ENCODE measurements at places on chromosomes 6 and 20. TPM values are rescaled to one million over a fixed set of nuclear protein-coding genes. Genes with fewer than 3 reads are reported as not detected.

- DNase-seq, result no peak
These were observed 419.2 kb upstream of the MMS22L start for GRCh38 chr6:97702248-97702647.

The SLC17A9 gene
- 18.8 TPM for total RNA-seq

The CDH22 gene
- not detected for total RNA-seq

DNA sequence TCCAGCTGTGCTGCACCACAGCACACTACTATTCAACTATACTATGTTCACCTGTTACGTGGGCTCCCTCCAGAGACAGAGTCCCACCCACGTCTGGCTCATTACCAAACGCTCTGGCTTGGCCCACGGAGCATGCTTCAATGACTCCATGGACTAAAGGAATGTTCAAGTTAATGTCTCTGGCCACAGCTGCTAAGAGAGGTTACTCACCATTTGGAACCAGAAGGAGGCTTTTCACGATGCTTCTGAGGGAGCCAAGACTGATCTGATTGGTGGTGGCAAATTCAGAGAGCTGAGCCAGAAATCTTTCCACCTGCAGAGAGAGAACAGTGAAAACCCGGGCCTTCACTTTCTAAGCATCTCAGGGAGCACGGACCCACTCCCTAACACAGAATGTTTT is 15.6 kb downstream of the COMMD7 start:
- DNase-seq, result no peak

GRCh38 chr6:111949546-111949945 is 76.3 kb upstream of the FYN start:
- no peak for DNase-seq

DNA sequence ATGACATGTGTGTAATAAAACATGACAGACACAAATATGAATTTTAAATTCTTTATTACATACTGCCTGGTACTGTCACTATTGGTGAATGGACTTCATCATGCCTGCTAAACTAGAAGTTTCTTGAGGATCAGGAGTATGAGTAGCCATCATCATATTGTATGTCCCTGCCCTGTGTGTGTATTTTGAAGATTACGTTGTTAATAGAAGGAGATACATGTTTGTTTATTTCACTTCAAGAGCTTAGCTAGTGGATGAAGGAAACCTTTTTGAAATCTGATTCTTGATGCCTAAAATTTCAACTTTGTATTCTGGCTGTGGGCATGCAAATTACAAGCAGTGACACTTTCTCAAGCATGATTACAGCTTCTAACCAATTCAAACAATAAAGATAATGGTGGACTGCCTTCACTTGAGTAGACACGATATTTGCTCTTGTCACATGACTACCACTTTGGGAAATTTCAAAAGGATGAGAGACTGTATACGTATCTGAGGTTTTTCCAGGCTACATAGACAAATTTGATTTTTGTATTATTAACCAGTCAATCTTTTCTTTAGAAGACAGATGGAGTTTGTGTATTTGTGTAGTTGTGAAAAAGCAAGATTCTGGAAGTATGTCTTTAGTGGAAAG is 3.5 kb downstream of the TBPL1 start:
- DNase-seq, result no peak

The PSMB9 gene
- total RNA-seq, result 120 TPM

DNA sequence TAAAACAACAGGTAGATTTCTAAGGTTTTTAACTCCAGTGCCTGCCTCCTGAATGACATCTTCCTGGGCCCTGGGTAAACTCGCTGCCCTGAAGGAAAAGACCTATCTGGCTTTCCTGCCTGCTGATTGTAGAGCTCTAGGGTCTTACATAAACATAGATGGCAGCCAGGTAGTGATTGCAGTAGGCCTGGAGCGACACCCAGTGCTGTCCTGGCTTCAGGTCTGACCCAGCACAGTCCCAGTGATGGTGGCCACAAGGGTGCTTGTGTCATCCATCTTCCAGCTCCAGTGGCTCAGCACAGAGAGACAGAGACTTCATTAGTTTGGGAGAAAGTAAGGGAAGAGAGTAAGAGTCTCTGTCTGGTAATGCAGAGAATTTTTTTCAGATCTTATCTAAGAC is 542.9 kb upstream of the IMPG1 start:
- peak; percentile 2 for DNase-seq

DNA sequence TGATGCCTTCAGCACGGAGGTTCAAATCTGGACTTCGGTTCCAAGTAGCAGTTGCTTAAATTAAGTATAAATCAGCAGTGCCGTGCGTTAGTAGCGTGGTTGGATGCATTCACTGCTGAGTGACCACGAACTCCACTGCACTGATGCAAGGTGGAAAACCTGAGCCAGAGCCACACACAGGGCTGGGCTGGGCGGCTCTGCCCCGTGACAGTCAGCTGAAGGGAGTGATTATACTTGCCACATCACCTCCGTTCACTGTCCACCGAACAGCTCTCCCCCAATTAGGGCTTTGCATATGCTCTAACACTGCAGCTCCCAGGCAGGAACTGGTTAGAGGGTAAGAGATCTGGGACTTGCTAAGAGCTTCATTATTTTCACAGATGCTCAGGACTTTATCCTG is 22.2 kb downstream of the PPP1R3G start:
- DNase-seq, result no peak

The HRH3 gene
- not detected for total RNA-seq

DNA sequence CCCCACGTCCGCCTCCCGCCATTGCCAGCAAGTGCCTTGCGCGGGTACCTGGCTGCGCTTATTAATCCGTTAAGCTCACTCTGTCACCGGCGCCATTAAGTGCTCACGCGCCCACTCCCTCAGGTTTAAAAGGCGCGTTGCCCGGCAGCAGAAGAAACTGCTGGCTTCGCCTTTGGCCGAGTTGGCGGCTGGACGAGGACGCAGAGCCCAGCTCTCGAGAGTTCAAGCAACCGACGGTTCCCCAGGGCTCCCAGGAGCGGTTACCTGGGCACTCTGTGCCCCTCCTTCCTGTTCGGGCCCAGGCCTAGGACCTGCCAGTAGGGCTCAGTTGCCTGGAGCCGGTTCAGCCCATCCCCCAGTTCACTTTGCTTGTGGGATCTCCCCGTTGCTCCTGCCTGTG is at the start of gene GGTLC1:
Gene GGTLC1, minus strand, starts transcription at position 219 of the 400 bp plus-strand sequence. CDS start 2,168 bp downstream, outside the sequence.
- DNase-seq, result no peak

DNA sequence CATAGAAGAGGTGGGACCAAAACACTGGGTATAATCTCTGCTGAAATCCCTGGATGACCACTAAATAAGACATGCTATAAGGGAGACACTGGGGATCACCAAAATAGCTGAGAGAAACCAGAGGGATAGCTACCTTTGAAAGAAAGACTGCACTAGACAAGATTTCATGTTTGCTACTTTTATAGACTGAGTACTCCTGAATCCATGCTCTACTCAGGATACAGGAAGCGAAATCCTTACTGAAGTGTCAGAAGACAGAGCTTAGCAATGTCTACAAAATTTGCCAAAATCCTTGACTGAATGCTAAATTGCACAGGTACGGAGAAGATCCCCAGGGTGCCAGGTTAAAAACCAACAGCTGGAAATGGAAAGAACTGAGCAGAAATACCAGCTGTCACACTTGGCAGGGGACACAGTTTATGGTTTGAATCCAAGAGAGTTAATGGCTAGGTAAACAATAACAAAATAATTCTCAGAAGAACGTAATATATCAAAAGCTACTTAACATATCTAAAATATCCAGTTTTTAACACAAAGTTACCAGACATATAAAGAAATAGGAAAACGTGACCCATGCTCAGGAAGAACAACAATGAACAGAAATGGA is 125.4 kb downstream of the MAN1A1 start:
- no peak for DNase-seq

GRCh38 chr6:35230498-35230897 is 16.7 kb downstream of the SCUBE3 start:
- no peak for DNase-seq

The CAGE1 gene
- total RNA-seq, result not detected

DNA sequence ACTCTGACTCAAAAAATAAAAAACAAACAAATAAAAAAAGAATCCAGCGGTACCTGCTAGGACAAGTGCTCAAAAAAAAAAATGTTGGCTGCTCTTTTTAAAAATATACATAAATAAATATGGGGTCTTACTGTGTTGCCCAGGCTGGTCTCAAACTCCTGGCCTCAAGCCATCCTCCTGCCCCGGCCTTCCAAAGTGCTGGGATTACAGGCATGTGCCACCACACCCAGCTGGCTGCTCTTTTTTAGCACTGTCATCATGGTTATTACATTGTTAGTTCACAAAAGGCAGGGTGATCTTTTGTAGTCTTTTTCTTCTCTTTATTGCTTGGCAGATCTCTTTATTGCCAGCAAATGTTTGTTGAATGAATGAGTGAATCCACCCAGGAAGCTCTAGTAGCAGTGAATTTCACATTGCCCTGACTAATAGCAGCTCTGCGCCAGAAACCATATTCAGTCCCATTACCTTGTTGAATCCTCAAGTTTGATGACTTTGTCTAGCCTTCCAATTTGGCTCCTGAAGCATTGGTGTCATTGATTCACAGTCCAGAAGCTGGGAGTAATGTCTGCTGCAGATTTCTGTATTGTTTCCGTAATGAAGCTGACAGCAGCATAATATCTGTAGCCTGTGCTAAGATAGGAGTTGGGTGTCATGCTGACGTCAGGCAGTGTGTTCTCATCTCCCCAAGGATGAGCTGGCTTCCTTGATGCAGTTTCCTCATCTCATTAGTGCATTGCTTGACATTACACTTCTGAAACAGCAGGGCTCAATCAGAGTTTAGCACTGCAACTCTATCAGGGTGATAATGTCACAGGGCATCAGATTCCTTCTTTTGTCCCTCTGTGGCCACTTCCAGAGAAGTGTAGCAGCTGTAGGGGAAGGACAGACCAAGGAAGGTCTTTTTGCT is 84.9 kb upstream of the TGM3 start:
- DNase-seq, result no peak

DNA sequence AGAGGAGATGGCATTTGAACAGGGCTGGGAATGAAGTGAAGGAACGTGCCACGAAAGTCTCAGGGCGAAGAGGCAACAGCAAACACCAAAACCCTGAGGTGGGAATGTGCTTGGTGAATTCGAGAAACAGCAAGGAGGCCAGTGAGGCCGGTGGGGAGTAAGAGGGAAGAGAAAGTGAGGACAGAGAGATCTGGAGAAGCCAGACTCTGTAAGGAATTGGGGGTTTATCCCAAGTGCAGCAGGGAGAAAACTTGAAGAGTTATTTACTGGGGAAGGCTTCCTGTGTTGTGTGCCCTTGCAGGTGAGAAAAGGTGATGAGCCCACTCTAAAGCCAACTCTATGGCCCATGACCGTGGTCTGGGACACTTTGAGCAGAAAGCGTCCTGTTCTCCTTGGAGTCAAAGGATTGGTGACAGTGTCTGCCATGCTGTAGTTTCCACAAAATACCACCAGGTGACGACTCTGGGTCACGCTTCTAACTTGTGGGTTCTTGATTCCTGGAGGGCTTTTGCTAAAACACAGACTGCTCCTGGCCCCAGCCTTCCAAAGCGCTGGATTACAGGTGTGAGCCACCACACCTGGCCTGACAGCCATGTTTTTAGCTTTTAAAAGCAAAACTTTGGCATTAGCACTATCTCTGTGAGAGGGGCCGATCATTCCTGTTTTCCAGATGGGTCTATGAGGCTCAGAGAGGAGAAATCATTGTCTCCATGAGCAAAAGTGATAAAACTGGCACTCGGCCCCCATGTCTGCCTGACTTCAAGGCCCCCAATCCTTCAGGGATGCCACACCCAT is 18.0 kb upstream of the CSNK2A1 start:
- peak; percentile 70 for DNase-seq

DNA sequence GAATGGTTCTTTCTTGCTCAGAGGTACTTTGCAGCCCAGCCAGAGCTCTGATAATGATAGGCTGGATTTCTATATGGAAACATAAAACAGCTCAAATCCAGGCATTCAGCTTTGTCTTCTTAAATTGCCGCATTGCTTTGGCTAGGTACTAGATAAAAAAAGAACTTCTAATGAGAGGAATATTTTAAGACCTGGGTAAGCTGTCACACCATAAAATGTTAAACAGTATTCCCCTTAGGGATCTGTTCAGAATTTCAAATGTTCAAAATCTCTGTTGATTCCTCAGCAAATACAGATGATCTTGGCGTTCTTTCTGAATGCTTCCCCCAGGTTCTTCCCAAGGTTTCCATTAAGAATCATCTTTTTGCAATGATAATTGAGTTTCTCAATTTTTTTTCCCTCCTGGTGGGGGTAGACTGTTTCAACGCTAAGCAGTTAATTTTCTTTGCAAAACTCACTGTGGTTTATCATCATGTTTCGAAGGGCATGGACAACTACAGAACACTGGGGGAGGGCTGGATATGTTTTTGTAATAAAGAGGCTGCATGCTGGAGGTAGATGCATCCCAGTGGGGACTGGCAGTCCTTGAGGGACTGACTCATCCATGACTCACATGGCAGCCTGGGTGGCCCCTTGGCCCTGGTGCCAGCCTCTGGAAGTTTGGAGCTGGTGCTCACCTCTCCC is 31.0 kb downstream of the TIAM2 start:
- peak; percentile 75 for DNase-seq

The AIF1 gene
- total RNA-seq, result not detected

DNA sequence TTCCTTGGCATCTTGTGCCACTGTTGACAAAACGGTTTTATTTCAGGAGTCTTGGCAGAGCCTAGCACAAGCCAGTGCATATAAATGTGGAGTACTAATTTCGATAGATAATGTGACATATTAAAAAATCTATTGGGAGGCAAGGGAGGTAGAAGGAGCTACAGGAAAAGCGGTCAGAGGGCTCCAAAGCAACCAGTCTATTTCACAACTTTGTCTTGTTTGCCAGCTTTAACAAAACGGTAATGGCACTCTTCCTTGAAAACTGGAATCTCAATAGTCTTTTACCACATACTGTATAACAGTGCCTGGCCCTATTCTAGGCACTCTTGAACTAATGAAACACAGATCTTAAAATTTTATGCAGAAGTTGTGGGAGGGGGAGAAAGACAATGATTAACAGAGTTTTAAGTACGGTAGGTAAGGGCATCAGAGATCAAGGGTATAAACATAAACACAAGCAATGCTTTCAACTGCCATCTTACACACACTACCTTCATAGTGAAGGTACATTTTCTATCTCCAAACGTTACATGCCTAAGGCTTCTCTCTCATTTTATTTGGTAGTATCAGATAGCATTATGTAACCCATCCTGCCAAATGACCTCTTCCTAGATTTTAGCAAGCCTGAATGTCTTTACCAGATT is 33.5 kb upstream of the SYNCRIP start:
- DNase-seq, result no peak

GRCh38 chr6:12414096-12414675 is 124.0 kb downstream of the EDN1 start:
- no peak for DNase-seq
